ENCODE measurements at places on chromosomes 5 and 9. TPM values are rescaled to one million over a fixed set of nuclear protein-coding genes. Genes with fewer than 3 reads are reported as not detected.

Gene FLT4
- total RNA-seq, result 2.8 TPM

Gene FOXD1
- 0.44 TPM for total RNA-seq

Gene FOXI1
- not detected for total RNA-seq

Gene ABCA1
- total RNA-seq, result 32.9 TPM

Gene CDC25C
- total RNA-seq, result 0.83 TPM

Gene EIF4E1B
- not detected for total RNA-seq

Gene NRARP
- 1.7 TPM for total RNA-seq

Gene DBH
- not detected for total RNA-seq

Gene CDK7
- total RNA-seq, result 25.0 TPM

Gene GABRB2
- total RNA-seq, result not detected

Gene TRIM7
- total RNA-seq, result 0.29 TPM

Gene FBP2
- not detected for total RNA-seq

Gene CTNND2
- total RNA-seq, result not detected

Gene IFNA21
- total RNA-seq, result not detected

Gene PHF24
- total RNA-seq, result 0.06 TPM

Gene TGFBR1
- 10.1 TPM for total RNA-seq

Gene NEUROG1
- not detected for total RNA-seq

Gene ZNF622
- 31.7 TPM for total RNA-seq

Gene RELL2
- 0.44 TPM for total RNA-seq

Data from cardiac ventricle fibroblast (primary cell).